ENCODE measurements at places on chromosomes 12 and 14. TPM values are rescaled to one million over a fixed set of nuclear protein-coding genes. Genes with fewer than 3 reads are reported as not detected.

Gene CYP46A1
- not detected for polyA plus RNA-seq

GRCh38 chr14:48967419-48967818 lies 618.8 kb downstream of the RPS29 start:
- no peak for DNase-seq
- no peaks in the 10 kb centered on the region for H3K4me1 ChIP-seq
- H3K36me3 ChIP-seq = no peaks in the 10 kb centered on the region

GRCh38 chr14:67963960-67964812 lies 144.6 kb downstream of the RAD51B start:
- H3K27me3 ChIP-seq = no peaks in the 10 kb centered on the region
- H3K4me3 ChIP-seq = no peak overlapping the region
- H3K4me1 ChIP-seq = no peaks in the 10 kb centered on the region

DNA sequence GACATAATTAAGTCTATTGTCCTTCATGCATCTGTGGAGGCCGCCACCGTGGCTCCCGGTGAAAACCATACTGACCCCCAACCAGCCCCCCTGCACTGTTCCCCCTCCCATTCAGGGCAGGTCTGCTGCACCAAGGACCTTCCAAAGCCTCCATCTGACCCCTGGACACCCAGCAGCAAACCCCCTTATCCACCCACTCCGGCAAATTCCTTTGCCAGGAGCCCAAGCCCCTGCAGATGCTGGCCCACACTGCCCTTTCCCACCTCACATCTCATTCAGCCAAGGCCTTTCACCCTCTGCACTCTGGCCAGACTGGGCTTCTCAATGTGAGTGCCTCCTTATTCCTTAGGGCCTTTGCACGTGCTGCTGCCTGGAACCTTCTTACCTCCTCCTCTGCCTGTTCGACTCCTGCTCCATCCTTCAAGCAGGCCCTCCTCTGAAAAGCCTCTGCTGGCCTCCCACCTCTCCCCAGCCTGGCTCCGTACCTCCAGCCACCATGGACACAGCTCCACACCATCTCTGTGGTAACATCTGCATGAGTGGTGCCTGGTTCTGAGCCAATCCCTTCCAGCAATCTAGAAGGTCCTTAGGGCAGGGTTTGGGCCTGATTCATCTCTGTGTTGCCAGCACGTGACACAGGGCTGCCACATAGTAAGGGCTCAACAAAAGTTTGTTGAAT lies 230.7 kb downstream of the BCL11B start:
- DNase-seq = no peak
- H3K4me1 ChIP-seq = no peaks in the 10 kb centered on the region
- no peak overlapping the region for H3K27ac ChIP-seq
- no peaks in the 10 kb centered on the region for H3K27me3 ChIP-seq

DNA sequence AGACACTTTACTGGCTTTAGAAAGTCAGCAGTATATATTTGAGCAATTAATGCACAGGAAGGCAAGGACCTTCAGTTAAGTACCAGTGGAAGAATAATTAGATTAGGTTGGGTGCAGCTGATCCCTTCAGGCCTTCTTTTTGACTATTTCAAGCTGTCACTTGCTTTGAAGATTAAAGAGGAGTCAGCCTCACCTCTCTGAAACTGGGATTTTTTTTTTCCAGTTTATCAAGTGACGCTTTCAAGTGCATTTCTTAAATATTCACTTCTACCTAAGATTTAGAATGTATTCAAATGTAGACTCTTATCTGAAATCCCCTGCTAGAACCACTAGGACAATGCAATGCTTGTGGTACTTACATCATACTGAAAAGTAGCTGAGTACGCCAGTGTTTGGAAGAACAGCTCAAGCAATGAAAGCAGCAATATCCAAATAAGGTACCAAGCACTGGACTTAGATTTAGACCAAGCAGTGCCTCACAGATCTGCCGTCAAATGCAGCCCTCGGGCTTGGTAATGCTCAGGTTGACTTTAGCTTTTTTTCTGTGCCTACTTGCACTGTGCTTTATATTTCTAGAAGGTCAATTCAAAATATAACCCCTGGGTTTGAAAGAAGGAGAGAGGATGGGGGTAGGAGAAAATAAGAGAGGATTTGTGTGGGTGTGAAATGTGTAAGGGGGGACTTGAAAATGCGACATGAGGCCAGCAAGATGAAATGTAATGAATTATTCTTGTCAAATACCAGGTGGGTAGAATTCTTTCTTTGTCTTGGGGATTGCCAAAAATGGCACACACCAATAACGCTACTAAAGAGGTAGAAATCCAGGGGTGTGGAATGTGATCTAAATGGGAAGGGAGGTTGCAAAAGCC lies 3.7 kb upstream of the FERMT2 start:
- H3K27me3 ChIP-seq = peaks cover 18% of the 10 kb centered on the region
- no peaks in the 10 kb centered on the region for H3K36me3 ChIP-seq
- no peak overlapping the region for H3K27ac ChIP-seq
- no peak for DNase-seq
- H3K4me1 ChIP-seq = peaks cover 13% of the 10 kb centered on the region

GRCh38 chr12:117261247-117261646 lies 71.0 kb upstream of the FBXO21 start:
- no peak overlapping the region for H3K27ac ChIP-seq
- no peaks in the 10 kb centered on the region for H3K4me1 ChIP-seq
- peaks cover 3% of the 10 kb centered on the region for H3K27me3 ChIP-seq
- H3K36me3 ChIP-seq = no peaks in the 10 kb centered on the region
- DNase-seq = no peak

Gene PLA2G1B
- polyA plus RNA-seq = not detected
